Fibroblast of upper back skin (primary cell): ENCODE measurements at places on chromosomes 13 and 19.

GRCh38 chr13:26590951-26591350, 33.5 kb downstream of the WASF3 start:
- no peak for DNase-seq

GRCh38 chr13:51814825-51815650, 11.1 kb upstream of the DHRS12 start:
- peak; percentile 56 for DNase-seq

GRCh38 chr13:69737129-69737935, 370.3 kb upstream of the ATXN8OS start:
- no peak for DNase-seq

- DNase-seq, result no peak
These were observed 57.3 kb upstream of the TPM4 start for GRCh38 chr19:16018801-16019551.

DNA sequence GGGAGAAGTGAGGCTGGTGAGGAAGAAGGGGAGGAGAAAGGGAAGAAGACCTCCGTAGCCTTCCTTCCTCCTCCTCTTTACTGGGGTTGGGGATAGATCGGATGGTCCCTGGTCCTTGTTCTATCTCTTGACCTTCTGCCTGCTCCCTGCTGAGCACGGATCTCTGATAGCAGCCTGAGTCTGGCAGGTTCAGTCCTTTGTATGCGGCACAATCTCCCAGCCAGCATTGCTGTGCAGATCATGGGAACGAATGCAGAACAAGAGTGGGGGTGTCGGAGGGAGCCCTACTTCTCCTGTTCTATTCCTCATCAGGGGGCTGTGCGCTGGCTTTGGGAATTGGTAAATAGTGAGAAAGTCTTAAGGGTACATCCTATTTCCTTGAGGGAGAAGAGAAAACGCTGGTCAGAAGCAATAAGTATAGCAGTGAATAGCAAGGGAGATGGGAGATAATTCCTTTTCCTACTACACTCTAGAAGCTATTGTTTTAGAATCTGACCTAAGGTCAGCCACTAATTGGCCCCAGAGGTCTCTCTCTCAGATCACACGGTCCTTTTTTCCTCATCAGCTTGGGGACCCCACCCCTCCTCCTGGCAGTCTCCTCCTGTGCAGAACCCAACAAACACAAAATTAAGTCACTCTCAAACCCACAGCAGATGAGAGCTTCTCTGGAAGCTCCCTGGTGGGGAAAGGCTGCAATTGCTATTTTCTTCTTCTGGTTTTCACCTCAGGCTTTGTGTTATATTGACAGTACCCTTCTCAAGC, 41.0 kb downstream of the KL start:
- peak; percentile 12 for DNase-seq

GRCh38 chr13:91017669-91018053, 329.8 kb upstream of the MIR17HG start:
- DNase-seq, result no peak

DNA sequence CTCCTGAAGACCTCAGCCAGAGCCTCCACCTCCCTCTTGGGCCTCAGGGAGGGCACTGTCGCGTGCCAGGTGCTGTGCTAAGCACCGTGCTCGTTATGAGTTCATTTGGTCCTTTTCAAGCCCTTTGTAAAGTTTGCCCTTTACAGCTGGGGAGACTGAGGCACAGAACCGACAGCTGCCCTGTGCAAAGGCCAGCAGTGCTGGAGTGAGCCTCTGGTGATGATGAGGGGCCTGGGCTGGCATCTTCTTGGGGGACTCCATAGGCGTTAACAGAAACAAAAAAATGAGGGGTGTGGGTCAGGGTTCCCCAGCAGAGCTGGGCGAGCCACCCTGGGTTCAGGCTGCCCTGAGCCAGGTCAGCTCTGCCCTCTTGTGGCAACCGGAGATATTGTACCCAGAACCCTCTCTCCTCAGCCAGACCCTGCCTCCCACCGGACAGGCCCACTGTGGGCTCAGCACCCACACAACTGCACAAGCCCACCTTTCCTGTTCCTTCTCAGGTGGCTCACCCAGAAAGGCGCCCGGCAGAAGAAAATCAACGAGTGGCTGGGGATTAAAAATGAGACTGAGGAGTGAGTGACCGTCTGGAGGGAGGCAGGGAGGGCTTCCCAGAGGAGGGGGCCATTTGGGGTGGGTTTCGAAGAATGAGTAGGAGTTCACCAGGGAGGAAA, 5.5 kb upstream of the IFI30 start:
- no peak for DNase-seq

DNA sequence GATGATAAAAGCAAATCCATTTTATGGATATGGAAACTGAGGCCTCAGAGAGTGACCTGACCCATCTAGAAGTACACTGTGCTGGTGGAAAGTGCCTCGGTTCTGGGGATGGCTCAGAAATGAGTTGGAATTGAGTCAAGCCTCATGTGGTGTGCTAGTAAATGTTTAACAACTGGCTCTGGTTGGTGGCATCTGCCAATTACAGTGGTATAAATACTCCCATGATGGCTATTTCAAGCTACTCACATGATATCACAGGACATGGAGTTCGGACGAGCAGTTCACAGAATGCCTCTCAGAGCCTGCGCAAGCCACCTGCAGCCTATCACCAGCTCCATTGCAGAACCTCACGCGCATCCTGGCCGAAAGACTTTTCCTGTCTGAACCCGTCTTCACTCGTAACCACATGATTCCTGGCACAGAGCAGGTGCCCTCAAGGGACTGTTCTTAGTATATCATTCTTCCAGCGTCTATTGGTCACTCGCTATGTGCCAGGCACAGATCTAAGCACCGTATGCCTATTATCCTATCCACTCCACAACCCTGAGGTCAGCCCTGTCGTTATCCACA, 9.1 kb downstream of the TMEM150B start:
- DNase-seq, result no peak

DNA sequence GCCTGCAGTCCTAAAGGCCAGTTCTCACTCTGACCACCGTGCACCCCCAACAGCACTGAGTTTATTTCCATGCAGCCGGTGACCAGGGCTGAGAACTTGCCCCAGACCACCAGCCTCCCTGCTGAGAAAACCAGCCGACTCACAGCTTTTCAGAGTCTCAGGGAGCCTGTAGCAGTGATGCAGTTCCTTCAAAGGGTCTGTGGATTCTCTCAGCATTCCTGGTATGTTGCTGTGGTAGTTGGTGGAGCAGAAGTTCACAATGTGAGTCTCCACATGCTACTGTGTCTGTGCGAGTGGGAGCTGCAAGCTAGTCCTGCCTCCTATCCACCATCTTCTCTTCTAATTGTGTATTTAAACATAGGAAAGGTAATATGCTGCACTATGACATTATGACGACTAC, 254.9 kb upstream of the KLF12 start:
- peak; percentile 33 for DNase-seq

- DNase-seq, result peak; percentile 28
These were observed 10.6 kb upstream of the MADCAM1 start for GRCh38 chr19:485583-486236.

- DNase-seq, result no peak
These were observed 8.1 kb upstream of the TSHZ3 start for GRCh38 chr19:31357315-31357673.

DNA sequence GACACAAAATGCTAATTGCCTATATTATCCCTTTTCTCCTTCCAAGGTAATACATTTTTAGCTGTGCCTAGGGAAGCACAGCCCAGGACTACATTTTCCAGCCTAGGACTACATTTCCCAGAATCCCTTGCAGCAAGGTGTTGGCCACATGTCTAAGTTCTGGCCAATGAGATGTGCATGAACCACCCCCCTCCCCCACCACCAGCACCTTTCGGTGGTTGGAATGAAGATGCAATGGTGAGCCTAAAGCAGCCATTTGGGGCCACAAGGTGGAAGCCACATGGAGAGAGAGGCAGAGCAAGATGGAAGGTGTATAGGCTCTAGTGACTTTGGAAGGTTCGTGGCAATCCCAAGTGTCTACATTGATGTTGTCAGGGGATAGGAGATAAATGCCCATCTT, 16.2 kb downstream of the UNC13A start:
- peak; percentile 11 for DNase-seq

DNA sequence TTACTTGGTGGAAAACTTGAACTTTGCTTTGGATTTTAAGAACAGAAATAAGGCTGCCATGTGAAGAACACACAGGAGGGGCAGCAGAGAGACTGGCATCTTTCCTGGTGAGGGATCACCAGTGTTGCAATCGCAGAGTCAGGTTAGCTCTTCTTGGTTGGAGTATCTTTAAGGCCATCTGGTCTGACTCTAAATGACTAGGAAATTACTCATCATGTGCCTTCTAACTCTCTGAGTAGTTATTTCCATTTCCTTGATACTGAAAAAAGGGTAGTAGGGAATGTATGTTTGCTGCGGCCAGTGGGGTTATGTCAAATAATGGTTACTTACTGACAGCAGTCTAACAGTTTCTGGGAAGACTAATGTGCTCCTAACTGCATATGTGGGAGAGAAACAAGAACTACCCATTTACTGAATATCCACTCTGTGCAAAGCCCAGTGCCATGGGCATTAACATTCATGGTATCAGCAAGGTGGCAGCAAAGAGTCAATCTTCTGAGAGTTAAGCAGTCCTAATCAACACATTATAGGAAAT, 122.1 kb downstream of the COG6 start:
- peak; percentile 96 for DNase-seq

DNA sequence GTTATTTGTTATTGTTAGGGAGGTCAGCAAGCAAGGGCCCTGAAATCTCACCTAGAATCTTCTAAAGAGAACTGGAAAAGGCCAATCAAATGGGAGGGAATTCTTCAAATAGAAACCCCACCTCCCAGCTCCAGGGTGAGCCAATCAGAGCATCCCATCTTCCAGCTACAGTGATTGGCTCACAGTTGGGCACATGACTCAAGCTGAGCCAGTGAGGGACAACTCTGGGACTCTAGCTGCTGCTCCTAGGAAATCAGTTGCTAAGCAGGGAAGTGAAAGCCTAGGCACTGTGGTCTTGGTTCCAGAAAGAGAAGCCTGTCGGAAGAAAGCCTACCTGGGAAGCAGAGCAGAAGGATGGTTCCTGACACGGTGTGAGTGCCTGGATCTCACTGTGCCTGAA, 13.4 kb downstream of the TM6SF2 start:
- DNase-seq, result no peak

DNA sequence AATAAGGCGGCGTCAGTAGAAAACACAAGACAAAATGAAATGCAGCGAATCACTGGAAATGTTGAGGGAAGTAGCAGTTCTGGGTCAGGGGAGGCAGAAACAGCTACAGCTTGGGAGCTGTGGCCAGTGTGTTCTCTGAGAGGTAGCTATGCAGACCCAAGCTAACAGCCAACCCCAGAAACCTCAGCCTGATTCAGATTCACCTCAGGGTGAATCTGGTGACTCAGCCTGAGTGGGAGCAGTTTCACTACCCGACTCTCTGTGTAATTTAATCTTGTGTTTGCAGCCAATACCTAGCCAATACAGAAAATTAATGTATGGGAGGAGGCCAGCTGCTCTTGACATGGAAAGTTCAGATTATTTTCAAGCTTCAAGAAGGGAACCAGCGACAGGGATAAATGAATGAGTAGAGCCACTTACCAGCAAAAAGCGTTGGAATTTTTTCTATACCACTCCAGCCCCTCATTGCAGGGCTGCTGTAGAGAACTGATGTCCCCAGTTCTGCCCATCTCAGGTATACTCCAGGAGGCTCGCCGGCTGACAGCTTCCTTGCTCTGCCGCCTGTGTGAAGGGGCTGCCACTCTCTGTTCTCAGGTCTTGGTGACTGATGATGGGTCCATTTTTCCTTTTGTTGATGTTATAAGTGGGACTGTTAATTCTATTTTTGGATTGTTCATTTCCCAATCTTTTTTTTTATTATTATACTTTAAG, 8.9 kb downstream of the IGFL3 start:
- peak; percentile 91 for DNase-seq
